T-cell (primary cell): ENCODE measurements at places on chromosomes 1 and 21.

- DNase-seq = no peak
Measured at GRCh38 chr21:37566790-37567615, 200.4 kb downstream of the DYRK1A start.

- DNase-seq = no peak
Measured at GRCh38 chr1:201880928-201881571, 7.6 kb upstream of the SHISA4 start.

- DNase-seq = no peak
Measured at GRCh38 chr1:31627930-31628559, 10.6 kb downstream of the HCRTR1 start.

GRCh38 chr1:93416183-93416582, 31.7 kb upstream of the FNBP1L start:
- no peak for DNase-seq

- DNase-seq = no peak
Measured at GRCh38 chr1:5572794-5573193, 419.4 kb downstream of the NPHP4 start.

- no peak for DNase-seq
Measured at GRCh38 chr1:80367058-80367457, 1360.5 kb upstream of the ADGRL4 start.
